GM13977 (cell line): ENCODE measurements at places on chromosomes 7 and 10.
A peak's percentile ranks its signal among the peaks of the same experiment; 100 is the strongest.

DNA sequence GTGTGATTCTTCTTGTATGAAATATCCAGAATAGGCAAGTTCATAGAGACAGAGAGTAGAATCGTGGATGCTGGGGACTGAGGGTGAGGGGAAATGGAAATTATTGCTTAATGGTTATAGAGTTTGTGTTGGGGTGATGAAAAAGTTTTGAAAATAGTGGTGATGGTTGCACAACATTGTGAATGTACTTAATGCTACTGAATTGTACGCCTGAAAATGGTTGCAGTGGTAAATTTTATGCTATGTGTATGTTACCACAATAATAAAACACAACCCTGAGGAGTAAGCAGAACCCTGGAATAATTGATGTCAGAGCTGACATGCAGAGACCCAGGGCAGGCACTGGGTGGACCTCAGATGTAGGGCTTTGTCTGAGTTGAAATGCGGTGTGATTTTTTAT lies 57.6 kb downstream of the TACR2 start:
- no peak for DNase-seq

- DNase-seq, result peak; percentile 31
Observed at GRCh38 chr7:122092964-122093797, 50.9 kb downstream of the AASS start.

DNA sequence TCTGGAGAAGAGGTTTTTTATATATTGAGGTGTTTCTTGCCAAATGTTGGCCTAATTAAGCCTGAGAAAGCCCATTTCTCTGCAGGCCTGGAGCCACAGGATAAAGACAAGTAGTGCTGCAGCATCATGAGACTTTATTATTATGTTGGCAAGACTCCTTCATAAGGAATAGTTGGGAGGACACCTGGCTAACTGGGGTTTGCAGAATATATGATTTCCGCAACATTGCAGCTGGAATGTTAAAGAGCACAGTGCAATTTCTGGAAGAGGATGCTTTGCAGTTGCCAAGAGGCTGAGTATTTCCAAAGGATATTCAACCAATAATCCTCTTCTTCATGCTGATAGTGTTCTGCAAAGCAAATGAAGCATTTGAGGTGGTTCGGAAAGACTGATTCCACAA lies 1512.8 kb upstream of the LRRTM3 start:
- DNase-seq, result no peak

DNA sequence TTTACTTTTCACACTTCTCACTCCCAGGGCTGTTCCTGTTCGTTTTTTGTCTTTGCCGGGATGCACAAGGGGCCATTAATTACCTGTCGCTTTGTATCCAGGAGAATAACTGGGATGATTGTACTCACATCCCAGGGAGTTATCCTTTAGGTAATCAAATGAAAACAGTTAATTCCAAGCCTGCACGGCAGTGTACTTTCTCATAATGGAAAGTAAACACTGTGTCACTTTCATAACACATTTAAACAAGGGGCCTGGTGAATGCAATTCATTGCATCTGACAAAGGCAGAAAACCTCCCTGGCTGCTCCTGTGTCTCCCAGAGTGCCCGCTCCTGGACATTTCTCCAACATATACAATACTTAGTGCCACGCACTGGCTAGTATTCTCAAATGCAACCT lies 138.7 kb upstream of the CELF2 start:
- no peak for DNase-seq

DNA sequence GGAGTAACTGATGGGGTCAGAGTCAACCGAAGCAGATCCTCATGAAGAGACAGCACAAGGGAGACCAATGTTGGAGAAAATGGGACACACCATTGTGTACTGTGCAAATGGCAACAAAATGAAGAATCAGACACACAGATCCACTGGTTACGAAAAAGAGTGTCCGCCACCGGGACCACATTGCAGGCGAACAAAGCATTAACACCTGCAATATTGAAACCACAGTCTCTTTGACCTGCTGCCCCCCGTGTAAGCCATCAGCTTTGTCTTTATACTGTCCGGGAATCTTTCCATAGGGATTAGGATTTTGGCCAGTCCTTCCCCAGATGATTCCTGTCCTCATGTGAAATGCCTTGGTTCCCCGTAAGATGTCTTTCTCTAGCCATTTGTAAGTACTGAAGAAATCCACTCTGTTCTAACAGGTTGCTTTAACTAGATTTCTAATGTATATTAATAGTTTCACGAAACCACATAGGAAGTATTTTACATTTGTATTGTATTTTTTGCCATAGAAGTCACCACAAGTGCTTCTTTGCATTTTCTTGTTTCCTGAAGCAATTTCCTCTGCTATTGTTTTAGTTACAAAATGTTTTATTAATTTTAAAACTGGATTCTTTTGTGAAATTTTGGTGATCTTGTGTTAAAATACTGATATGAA lies 140.8 kb upstream of the NFE2L3 start:
- DNase-seq, result peak; percentile 21

- no peak for DNase-seq
Observed at GRCh38 chr10:97743169-97743943, 6.4 kb downstream of the ZFYVE27 start.

- DNase-seq, result no peak
Observed at GRCh38 chr10:100043796-100044195, 34.0 kb upstream of the DNMBP start.

GRCh38 chr7:43018446-43018845 lies 86.3 kb downstream of the MRPL32 start:
- DNase-seq, result no peak

GRCh38 chr7:3271298-3271697 lies 29.8 kb upstream of the SDK1 start:
- DNase-seq, result no peak

GRCh38 chr7:22549051-22549450 lies 49.1 kb upstream of the STEAP1B start:
- no peak for DNase-seq

DNA sequence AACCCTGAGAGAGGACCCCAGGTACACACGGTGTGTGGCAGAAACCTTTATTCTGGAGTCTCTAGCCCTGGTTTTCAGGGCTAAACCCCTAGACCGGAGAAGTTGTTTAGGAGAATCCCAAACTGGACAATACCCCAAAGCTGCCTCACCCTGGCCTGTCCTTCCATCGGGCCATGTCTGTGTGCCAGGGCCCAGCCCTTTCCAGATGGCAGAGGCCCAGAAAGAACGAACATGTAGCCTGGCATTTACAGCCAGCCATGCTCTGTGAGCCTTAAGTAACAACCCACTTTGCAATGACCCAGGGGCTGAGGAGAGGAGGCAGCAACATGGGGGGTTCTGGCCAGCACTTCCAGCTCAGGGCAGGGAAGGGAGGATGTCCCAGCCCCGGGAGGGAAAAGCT lies 142.1 kb downstream of the NEURL1 start:
- DNase-seq, result no peak
